Left ventricle myocardium superior (tissue), 1 donor: ENCODE measurements at places on chromosomes 1 and 21.

- no peak for DNase-seq
Observed at GRCh38 chr1:15738416-15739113, 2.5 kb downstream of the SLC25A34 start.

DNA sequence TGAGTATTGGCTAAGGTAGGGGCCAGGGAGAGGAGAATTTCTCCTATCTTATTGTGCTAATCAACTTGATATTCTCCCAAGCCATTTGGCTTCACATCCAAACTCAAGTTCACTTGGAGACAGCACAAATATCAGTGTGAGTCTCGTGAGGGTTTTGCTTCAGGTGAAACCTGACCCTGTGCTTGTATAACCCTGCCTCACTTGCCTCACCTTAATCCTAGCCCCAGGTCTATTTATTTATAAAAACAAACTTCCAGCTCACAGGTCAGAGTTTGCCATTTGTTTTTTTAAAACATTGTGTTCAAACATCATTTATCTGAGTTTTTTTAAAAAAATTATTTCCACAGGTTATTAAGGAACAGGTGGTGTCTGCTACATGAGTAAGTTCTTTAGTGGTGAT lies 19.9 kb downstream of the HAO2 start:
- DNase-seq: no peak

DNA sequence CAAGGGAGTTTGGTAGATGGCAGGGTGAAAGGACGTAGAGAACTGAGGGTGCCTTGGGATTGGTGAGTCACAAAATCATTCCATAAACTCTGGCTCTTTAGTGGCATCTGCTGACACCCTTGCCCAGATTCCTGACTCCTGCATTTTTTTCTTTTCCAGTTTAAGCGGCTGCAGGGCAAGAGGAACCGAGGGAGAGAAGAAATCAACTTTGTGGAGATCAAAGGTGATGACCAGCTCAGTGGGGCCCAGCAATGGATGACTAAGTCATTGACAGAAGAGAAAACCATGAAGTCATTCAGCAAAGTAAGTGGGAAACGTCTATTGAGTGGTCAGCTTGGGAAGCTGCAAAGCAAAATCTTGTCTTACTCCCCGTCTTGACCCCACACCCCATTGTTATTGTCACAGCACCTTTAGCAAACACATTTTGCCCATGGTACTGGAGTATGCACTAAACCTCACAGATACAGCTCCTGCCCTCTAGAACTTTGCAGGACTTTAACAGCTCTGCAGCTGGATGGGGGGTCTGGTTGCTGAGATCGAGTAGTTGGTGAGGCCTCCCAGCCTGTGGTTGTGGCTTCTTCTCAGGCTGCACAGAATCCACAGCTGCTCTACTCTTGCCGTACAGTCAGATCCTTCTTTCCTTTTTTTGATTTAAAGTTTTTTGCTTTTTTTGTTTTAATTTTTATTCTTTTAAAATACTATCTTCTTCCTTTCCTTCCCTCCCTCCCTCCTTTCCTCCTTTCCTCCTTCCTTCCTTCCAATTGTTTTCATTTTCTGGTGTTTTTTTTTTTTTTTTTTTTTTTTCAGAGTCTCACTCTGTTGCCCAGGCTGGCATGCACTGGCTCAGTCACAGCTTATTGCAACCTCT lies 21.9 kb downstream of the SH2D2A start:
- no peak for DNase-seq

DNA sequence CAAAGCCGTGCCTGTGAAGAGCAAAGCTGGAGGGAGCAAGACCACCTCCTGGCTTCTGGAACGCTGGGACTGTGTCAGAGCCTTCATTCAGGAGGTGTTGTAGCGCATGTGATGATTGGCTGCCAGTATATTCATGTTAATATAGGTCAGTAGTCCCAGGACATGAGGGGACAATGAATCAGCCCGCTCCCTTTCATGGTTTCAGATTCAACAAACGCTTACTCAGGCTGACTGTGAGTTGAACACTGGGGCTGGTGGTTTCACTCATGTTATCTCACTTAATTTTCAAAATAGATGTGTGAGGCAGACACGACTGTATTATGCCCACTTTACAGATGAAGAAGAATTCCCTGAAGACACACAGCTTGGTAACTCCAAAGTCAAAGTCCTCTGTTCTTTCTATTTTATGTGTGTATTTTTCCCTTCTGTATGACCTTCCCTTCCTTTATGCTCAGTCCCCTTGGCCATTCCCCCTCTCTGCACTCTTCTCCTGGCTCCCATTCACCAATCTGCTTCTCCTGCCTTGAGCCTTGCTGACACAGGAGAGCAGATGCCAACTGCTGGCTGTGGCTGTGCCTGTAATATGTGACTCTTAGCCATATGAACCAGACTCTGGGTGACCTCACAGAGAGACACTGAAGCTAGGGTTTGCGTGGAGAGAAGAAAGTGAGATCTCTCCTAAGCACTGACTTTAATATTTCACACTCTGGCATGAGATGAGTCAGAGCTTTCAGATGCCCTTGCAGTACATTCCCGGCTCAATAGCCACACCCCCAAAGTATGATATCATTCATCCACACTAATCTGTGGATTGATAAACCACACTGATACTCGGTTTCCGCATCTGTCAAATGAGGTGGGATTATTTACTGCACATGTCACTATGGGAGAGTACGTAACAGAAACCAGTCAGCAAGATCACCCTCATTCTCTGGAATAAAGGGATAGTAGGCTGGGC lies 31.4 kb upstream of the KIRREL1 start:
- no peak for DNase-seq

GRCh38 chr1:114468047-114468446 lies 43.0 kb downstream of the TRIM33 start:
- no peak for DNase-seq

GRCh38 chr1:87149241-87150041 lies 179.2 kb upstream of the LMO4 start:
- DNase-seq: no peak

DNA sequence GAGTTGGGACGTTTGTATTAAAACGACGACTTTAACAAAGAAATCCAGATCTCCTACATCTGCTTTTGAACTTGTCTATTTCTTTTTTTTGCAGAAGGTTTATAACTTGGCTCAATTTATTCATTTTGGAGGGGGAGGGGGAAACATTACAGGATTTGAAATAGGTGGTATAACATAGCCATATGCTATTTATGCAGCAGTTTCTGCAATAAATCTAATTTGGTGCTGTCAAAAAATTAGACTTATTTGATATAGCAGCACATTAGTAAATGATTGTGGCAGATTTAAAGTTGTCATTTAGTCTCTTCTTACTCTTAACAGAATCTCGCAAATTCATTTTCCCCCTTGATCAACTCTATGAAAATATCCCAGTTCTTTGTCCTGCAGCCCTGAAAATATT lies 138.2 kb downstream of the SDCCAG8 start:
- DNase-seq: no peak

DNA sequence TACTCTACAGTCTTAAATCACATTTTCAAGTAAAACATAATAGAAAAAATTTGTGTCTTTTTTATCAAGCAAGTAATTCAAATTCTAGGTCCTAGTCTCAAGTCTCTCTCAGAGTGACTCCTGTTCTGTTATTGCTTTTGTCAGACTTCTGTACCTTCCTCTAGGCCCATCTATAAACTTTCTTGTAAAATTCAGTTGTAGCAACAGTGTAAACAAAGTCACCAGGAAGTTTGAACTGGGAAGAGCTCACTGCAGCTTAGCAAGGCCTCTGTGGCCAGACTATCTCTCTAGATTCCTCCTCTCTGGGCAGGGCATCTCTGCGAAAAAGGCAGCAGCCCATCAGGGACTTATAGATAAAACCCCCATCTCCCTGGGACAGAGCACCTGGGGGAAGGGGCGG lies 13.5 kb upstream of the ZNF678 start:
- DNase-seq: no peak

DNA sequence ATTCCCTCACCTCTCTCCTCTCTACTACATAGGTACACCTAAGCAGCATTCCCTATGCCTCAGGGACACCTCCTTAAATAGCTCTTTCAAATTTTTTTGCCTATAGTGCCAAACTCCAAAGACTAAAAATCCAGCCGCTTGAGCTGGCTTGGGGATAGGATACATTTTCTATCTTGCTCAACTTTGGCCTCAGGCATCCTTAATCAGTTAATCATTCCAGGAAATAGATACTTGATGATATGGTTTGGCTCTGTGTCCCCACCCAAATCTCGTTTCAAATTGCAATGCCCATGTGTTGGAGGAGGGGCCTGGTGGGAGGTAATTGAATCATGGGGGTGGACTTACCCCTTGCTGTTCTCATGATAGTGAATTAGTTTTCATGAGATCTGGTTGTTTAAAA lies 11.4 kb upstream of the PHGDH start:
- no peak for DNase-seq

DNA sequence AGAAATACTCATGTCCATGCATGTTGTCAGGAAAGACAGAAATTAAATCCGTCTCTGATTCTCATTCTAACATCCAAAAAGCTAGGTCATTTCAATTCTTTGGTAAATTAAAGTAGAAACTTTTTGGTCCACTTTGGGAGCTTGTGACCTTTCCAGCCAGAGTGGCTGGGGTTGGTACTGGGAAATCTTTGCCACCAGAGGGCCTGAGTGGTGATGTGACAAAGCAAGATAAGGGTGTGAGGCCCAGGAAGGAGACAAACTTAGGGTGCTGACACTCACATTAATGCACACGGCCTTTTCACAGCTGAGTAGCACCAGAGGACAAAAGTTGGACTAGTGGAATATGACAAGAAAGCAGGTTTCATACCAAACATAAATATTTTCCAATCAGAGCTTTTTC lies 144.3 kb downstream of the DNM3 start:
- no peak for DNase-seq
